Left renal pelvis (tissue), 4 donors: ENCODE measurements at places on chromosomes 2 and 18. TPM values are rescaled to one million over a fixed set of nuclear protein-coding genes. Genes with fewer than 3 reads are reported as not detected.

GRCh38 chr2:15059870-15060512, 427.5 kb downstream of the LRATD1 start:
- DNase-seq, result no peak

GRCh38 chr18:63105636-63106316, 213.8 kb downstream of the BCL2 start:
- no peak for DNase-seq

- no peak for DNase-seq
These were observed 16.0 kb upstream of the ACTR3 start for GRCh38 chr2:113873867-113874266.

DNA sequence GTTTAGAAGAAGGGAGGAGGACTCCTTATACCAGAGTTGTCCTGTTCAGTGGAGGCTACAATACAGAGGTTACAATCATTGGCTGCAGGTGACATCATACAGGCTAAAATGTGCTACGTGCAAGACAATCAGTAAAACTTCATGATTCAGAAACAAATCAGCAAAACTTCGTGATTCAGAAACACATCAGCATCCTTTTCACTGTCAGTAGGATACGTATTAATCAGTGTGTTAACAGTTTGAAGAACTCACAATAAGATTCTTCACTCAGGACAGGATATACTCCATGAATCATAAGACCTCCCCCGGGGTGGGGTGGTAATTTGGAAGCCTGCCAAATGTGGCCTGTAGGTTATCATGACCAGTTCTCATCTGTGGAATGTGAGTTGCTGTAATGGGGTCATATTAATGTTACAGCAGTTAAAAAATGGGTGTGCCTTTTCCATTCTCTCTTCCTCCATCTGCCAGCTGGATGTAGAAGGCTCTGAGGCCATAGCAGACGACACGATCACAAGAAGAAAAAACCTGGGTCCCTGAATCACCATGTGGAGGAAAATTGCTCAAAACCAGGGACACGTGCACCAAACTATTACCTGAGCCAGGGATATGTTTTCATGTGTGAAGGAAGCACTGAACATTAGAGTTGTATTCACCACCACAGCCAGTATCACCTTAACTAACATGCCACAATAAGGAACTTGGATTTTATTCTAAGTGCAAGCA, 134.8 kb upstream of the CREB1 start:
- no peak for DNase-seq

DNA sequence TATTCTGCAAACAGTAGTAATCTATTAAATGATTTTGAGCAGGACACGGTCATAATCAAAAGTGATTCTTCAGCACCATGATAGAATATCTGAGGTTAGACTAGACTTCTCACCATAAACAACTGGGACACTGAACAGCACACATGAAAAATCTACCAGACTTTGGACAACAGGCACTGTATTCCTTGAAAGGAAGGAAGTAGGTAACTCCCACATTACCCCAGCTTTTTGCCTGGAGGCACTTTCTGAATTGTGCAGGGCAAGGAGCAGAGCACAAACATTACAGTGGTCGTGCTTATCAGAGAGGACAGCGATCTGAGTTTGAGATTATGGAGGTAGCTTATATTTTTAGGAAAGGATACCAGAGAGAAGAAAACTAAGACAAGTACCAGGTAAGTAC, 25.3 kb upstream of the IL1RL1 start:
- DNase-seq, result no peak

DNA sequence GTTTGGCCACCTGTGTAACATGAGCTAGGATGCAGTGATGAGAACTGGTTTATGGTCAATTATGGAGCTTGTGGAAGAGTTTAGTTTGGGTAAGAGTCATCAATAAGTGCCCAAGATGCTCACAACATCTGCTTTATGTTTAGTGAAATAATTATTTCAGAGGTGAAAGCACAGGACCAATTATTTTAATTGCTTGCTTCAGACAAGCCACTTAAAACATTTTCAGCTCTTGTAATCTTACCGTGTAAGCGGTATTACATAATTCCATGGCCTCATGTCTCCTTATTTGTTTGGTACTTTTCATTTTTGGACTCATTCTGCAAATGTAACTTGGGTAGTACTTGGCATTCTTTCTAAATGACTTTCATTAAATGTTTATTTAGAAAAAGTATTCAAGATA, 5.4 kb downstream of the B3GNT2 start:
- DNase-seq, result no peak

RSAD2 gene
- polyA plus RNA-seq, result 2.8 TPM

STK36 gene
- polyA plus RNA-seq, result 61.2 TPM

RGPD3 gene
- 0.47 TPM for polyA plus RNA-seq

PHLPP1 gene
- 13.9 TPM for polyA plus RNA-seq
